Activated CD4-positive, alpha-beta memory T cell treated with anti-CD3 and anti-CD28 coated beads, Interleukin-2, amount 10 ng/mL, durations not matched to agents 7 days and 5 days (primary cell): ENCODE measurements at places on chromosomes 7 and 10. TPM values are rescaled to one million over a fixed set of nuclear protein-coding genes. Genes with fewer than 3 reads are reported as not detected.

The MRC1 gene
- not detected for total RNA-seq

GRCh38 chr7:2734751-2735571 lies 47.0 kb downstream of the AMZ1 start:
- H3K27ac ChIP-seq = no peak overlapping the region
- peak; percentile 9 for DNase-seq
- H3K4me3 ChIP-seq = no peak overlapping the region
- peaks cover 5% of the 10 kb centered on the region for H3K36me3 ChIP-seq
- peaks cover 18% of the 10 kb centered on the region for H3K4me1 ChIP-seq

DNA sequence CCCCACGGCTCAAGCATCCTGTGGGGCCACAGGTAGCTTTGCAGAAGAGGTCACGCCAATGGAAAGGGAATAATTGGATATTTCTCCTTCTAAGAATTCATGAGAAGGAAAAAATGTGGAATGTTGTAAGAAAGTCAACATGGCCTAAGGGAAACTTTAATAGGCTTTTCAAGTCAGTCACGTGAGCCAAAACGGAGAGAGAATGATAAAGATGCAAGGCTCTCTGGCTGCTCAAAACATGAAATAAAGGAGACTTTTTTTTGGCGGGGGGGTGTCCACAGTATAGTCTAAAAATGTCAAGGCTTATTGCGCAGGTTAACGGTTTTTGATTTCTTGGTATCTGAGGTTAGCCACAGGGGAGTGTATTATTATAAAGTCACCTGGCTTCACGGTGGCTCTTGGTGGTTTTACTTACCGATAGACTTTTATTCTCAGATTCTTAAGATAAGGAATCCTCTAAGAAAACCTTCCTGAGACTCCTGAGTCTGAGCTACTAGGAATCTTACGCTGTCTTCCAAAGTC lies 148.1 kb downstream of the ARHGAP21 start:
- H3K36me3 ChIP-seq = no peaks in the 10 kb centered on the region
- H3K27ac ChIP-seq = no peak overlapping the region
- no peak for DNase-seq
- H3K27me3 ChIP-seq = peaks cover 28% of the 10 kb centered on the region

GRCh38 chr10:8049045-8049864 lies 5.2 kb upstream of the GATA3 start:
- DNase-seq = no peak
- peaks cover 13% of the 10 kb centered on the region for H3K36me3 ChIP-seq
- peak overlapping the region; percentile 70 for H3K4me3 ChIP-seq

The TACR2 gene
- total RNA-seq = not detected

GRCh38 chr7:50209461-50210135 lies 94.9 kb upstream of the IKZF1 start:
- no peak overlapping the region for H3K4me3 ChIP-seq
- no peaks in the 10 kb centered on the region for H3K27me3 ChIP-seq
- peaks cover 7% of the 10 kb centered on the region for H3K36me3 ChIP-seq
- peak overlapping the region; percentile 83 for H3K27ac ChIP-seq
- DNase-seq = no peak
- peaks cover 98% of the 10 kb centered on the region for H3K4me1 ChIP-seq

DNA sequence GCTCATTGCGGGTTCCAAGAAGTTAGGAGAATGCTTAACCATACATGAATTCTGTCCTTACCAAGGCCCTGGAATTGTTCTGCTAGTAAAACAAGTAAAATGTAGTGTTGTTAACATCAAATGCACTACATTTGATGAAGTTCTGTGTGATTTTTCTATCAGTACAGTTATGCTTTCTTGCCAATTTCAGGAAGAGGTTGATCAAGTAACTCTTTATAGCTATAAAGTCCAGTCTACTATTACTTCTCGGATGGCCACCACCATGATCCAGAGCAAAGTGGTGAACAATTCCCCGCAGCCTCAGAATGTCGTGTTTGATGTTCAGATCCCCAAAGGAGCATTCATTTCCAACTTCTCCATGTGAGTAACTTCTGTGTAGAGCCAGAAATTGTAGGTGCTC lies 5.7 kb downstream of the ITIH2 start:
- H3K4me1 ChIP-seq = no peaks in the 10 kb centered on the region
- DNase-seq = no peak
- peaks cover 25% of the 10 kb centered on the region for H3K27me3 ChIP-seq
- no peaks in the 10 kb centered on the region for H3K36me3 ChIP-seq
- no peak overlapping the region for H3K27ac ChIP-seq
- no peak overlapping the region for H3K4me3 ChIP-seq

DNA sequence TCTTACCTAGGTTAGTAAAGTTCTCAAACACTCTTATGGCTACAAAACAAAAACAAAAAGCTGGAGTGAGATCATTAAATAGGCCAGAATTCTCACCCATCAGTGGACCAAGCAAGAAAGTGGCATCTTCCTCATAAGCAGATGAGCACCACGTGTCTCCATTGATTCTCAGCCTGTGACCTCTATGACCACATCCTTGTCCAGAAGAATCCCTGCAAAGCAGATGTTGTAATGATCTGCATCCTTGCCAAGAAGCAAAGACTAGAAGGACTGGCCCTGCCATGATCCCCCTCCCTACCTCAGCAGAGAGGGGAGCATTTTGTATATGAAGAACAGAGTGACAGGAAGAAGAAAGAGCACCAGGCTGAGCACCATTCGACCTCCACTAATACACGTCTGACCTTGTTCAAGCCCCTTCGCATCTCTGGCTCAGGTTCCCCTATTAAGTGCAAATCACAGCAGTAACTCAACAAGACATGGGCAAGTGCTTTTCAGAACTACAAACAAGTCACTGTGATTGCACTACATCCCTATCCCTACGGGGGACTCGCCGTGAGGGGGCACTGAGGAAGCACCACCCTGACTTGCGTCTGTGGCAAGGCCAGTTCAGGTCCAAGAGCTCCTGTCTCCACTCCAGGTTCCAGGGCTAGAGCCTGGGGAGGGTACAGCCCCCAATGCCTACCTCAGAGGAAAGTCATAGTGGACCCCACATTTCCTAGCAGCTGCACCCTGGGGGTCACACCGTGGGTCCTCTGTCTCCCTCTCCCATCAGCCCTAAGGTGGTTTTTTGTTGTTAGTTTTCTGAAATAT lies 22.2 kb upstream of the RASSF4 start:
- H3K4me1 ChIP-seq = peaks cover 6% of the 10 kb centered on the region
- H3K27me3 ChIP-seq = peaks cover 1% of the 10 kb centered on the region
- H3K4me3 ChIP-seq = no peak overlapping the region
- no peak for DNase-seq
- no peaks in the 10 kb centered on the region for H3K36me3 ChIP-seq
- no peak overlapping the region for H3K27ac ChIP-seq

- peaks cover 8% of the 10 kb centered on the region for H3K4me1 ChIP-seq
- no peak for DNase-seq
- H3K27me3 ChIP-seq = peaks cover 31% of the 10 kb centered on the region
These were observed 2.1 kb upstream of the FLNC start for GRCh38 chr7:128827971-128828711.

- no peak overlapping the region for H3K4me3 ChIP-seq
- H3K27ac ChIP-seq = no peak overlapping the region
- DNase-seq = no peak
- no peaks in the 10 kb centered on the region for H3K27me3 ChIP-seq
These were observed 222.0 kb downstream of the LHFPL3 start for GRCh38 chr7:104550362-104550761.

- DNase-seq = no peak
- H3K27ac ChIP-seq = no peak overlapping the region
- H3K4me1 ChIP-seq = no peaks in the 10 kb centered on the region
- H3K27me3 ChIP-seq = no peaks in the 10 kb centered on the region
- H3K4me3 ChIP-seq = no peak overlapping the region
- H3K36me3 ChIP-seq = no peaks in the 10 kb centered on the region
These were observed 1040.1 kb upstream of the LRRN3 start for GRCh38 chr7:110050785-110051184.

DNA sequence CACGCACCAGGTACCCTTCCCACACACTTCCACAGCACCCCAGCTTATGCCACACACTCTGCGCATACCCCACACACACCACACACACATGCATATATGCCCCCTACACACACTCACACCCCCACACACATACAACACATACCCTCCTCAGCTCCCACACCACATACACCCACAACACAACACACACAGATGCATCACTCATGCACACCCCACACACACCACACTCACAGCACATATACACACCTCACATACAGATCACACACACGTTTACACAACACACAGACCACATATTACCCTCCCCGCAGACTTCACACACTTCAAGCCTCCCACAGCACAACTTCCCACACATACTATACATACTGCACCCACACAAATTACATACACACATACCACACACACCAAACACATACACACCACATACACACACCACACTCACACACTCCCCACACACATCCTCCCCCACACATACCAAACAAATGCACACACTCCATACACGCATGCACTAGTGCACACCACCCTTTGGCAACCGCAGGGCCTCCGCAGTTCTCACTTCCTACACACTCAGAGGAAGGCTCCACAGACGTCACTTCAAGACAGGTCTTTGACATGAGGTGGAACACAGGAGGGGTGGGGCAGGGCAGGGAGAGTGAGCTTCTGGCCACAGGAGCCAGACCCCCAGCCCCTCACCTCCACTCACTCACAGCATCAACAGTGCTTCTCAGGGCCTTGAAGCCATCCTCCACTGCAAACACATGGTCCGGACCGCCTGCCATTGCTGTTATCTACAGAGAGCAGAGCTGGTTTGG lies 18.5 kb upstream of the ANTXRL start:
- H3K27ac ChIP-seq = no peak overlapping the region
- no peaks in the 10 kb centered on the region for H3K36me3 ChIP-seq
- H3K4me3 ChIP-seq = no peak overlapping the region
- H3K4me1 ChIP-seq = peaks cover 39% of the 10 kb centered on the region

The ECHDC3 gene
- total RNA-seq = not detected
